Germinal center (tissue), 1 donor: ENCODE measurements at places on chromosomes 5 and 9.
A peak's percentile ranks its signal among the peaks of the same experiment; 100 is the strongest.

- DNase-seq: no peak
Observed at GRCh38 chr5:65651144-65651543, 26.3 kb downstream of the SHLD3 start.

GRCh38 chr9:7777771-7778170, 21.8 kb downstream of the DMAC1 start:
- no peak for DNase-seq

DNA sequence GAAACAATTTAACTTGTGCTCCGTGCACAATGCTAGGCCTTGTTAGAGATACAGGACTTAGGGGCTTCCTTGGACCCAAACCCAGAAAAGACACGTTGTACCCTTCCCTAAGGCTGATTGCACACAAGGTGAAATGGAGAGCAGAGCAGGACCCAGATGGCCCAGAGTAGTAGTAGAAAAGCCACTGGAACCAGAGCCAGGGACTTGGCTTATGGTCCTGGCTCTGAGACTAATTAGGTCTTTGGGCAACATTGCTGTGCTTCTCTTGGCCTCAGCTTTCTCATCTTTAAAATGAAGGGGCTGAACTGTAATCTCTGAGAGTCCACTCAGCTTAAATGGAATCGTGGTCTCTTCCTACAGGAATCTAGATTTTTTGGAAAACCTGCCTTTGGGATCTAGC, 42.3 kb downstream of the EBF1 start:
- DNase-seq: no peak

GRCh38 chr5:179217956-179218942, 127.0 kb downstream of the ADAMTS2 start:
- no peak for DNase-seq

GRCh38 chr9:18333157-18333556, 140.8 kb upstream of the ADAMTSL1 start:
- DNase-seq: no peak

DNA sequence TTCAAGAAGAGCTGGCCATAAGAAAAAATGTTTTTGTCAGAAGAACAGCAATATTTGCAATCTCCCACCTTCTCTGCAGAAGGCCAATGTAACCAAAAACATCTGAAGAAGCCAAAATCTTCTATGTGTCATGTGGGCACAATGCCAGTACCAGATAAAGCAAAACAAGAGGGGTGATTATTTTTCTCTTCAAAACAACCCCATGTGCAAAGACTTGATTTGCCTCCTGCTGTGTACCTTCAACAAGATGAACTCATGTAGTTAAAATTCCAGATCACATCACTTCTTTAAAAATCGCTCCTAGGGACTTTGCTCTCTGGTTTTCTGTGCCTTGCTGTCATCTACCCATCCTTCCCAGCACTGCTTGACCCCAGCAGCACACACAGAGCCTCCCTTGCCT, 134.0 kb upstream of the MAP3K1 start:
- no peak for DNase-seq

GRCh38 chr5:179805070-179805528, 1.6 kb downstream of the MGAT4B start:
- no peak for DNase-seq

DNA sequence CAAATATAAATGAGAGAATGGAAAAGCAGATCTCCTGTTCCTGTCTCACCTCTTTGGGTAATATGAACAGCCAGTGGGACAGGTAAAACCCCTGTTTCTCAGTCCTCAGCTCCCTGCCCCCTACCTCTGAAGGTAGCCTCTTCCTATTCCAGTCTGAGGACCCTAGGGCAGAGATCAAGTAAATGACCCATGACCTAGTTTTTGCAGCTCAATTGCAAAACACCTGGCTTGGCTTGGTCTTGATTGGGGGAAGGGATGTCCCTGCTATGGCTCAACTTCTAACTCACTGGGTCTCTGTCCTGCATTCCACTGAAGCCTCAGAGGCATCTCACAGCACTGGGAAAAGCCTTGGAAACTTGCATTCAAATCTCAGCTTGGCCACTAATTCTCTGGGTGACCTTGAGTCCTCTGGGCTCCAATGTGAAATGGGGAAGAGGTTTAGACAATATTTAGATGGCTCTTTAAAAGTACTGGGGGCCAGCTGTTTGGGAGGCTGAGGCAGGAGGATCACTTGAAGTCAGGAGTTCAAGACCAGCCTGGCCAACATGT, 1.6 kb upstream of the GALT start:
- DNase-seq: no peak

GRCh38 chr9:136975644-136976043, 1.7 kb upstream of the PTGDS start:
- DNase-seq: no peak

GRCh38 chr5:111083323-111083722, 8.8 kb upstream of the WDR36 start:
- DNase-seq: no peak

DNA sequence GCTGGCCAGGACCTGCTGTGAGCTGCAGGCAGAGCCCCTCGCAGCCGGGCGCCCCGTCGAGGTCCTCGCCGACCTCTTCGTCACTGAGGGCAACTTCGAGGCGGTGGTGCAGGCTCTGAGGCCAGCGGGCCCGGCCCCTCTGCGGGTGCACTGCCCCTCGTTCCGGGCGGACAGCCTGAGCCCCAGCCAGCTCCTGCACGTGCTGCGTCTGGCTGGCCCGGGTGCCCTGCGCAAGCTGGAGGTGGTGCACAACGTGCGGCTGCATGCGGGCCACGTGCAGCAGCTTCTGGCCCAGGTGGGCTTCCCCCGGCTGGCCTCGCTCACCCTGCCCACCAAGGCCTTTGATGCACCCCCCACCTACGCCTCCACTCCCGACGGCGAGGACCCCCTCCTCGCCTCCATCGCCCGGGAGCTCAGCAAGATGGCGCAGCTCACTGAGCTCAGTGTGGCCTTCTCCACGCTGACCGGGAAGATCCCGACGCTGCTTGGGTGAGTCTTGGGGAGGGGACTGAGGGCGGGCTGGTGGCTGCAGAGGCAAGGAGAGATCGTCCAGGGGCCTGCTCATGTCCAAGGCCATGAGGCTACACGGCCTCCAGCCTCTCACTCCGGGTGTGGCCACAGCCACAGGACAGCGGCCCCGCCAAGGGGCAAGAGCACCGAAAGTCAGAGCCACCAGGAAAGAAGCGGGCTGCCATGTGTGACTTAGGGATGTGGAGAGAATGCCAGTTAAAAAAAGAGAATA, 825 bp downstream of the LRRC14B start:
- DNase-seq: no peak

DNA sequence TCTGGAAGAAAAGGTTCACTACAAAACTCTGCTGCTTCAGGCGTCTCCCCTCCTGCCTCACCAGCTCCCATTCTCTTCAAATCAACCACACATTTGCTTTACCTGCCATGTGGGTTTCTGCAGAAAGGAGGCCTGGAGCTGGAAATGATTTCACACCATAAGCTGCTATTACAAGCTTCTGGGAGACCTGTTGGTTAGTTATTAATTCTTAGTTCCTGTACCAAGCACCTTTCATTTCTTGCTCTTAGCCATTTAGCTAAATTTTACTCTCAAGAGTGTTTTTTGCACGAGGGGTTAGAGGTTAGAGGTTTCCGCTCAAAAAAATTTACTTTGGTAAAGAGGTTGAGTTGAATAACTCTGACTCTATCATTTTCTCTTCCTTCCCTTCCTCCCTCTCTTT, 70.3 kb downstream of the MAP1B start:
- DNase-seq: no peak

- DNase-seq: no peak
Observed at GRCh38 chr5:172437445-172438318, 16.6 kb downstream of the SH3PXD2B start.

GRCh38 chr9:93903886-93904648, 51.1 kb downstream of the BARX1 start:
- DNase-seq: no peak

DNA sequence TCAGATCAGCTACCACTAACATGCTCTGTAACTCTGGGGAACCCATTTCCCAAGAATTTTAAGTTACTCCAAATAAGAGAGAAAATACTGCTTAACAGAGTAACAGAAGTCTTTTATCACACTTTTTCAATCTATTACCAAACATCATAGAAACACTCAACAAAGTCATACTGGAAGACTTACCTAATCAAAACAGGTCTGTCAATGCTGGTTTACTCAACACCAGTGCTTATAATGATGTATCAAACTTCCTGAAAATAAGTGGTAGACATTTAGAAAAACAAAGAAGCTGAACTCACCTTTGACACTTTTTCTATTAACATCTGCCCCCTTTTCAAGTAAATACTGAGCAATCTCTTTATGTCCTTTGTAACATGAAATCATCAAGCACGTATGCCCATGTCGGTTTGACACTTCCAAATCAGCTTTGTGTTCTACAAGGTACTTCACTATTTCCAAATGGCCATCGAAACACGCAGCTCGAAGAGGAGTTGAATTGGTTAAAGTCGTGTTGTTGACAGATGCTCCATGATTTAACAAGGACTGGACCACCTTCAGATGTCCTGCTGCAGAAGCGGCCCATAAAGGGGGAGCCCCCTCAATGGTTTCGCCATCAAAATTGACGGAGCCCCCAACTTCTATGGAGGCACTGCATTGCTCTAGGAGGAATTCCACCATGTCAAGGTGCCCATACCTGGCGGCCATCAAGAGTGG, 1.8 kb downstream of the FEM1C start:
- DNase-seq: no peak

DNA sequence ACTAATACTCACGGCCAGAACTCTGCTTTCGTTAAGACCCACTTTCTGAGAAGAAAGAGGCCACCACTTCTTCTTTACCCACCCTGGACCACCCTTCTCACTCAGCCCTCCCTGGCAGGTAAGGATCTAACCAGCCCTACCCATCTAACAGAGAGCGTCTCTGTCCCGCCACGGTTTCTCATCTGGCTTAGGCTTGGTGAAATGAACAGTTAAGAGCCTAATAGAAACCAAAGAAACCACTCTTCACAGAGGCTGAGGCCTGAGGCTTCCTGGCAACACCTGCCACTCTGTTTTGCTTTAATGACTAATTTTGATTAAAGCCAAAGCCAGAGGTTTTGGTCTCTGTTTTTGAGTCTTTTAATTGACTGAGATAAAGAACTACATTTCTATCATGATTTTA, 354.1 kb upstream of the SLC30A5 start:
- DNase-seq: no peak

- no peak for DNase-seq
Observed at GRCh38 chr9:98396656-98397055, 141.2 kb upstream of the TBC1D2 start.

GRCh38 chr9:2824564-2824963, 19.3 kb downstream of the PUM3 start:
- DNase-seq: no peak

DNA sequence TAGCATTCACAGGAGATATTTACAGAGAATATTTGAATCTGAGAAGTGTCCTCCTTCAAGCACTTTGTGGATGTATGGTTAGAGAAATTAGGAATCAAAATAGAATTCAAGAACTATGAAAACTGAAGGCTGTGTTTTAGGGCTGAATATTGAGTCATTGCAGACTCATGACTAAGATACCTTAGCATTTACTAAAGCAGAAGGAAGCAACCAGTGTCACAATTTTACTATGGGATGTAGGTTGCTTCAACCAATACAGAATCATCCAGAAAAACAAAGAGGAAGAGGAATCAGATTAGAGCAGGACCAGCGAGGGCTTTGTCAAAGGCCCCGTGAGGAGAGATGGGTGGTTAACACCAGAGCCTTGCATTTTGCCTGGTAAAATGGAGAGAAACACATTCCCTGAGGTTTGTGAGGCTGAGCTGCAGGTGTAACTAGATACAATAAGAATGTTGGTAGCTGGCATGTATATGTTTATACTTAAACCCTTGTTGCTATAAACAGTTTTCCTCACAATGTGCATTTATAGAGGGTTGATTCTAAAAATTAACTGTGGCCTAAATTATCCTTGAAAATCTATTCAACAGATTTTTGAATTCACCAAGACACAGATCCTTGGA, 518.1 kb downstream of the AGTPBP1 start:
- no peak for DNase-seq

- no peak for DNase-seq
Observed at GRCh38 chr5:161562446-161562845, 15.9 kb upstream of the GABRB2 start.

GRCh38 chr9:128396970-128397613, 23.6 kb upstream of the CERCAM start:
- no peak for DNase-seq

- DNase-seq: no peak
Observed at GRCh38 chr9:75891277-75891741, 836 bp downstream of the PCSK5 start.

DNA sequence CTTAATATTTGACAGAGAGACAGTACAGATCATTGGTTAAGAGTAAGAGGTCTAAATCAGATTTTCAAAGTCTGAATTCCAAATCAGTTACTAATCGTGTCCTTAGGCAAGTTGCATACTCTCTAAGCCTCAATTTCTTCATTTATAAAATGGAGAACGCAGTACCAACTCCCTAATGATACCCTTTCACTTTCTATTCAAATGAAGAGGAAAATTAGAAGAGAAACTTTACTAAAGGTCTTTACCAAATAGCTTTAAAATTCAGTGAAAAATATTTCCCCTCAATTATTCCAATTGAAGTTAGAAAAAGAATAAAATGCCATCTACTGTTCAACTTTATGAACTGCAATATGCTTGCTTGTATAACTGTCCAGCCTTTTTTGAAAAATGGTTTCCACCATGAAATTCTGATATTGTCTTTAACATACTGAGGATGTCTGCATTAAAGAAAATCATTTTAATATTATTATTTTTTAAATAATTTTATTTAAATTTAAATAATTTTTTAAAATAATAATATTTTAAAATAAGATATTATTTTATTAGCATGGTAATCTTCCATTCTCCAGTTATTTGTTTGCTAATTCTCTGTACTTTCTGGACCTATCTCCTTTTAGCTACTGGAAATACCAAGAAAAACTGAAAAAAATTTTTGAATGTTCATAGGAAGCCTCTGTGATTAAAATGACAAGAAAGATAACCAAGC, 36.0 kb downstream of the POC5 start:
- DNase-seq: peak; percentile 21

DNA sequence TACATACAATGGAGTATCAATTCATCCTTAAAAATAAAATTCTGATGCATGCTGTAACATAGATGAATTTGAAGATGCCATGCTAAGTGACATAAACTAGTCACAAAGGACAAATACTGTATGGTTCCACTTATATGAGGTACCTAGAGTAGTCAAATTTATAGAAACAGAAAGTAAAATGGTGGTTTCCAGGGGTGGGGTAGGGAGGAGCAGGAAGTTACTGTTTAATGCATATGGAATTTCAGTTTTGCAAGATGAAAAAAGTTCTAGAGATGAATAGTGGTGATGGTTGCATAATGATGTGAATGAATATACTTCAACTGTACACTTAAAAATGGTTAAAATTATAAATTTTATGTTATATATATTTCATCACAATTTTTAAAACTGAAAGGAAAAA, 57.3 kb upstream of the FNIP1 start:
- no peak for DNase-seq

GRCh38 chr9:96884443-96884842, 30.1 kb upstream of the ZNF782 start:
- DNase-seq: no peak

GRCh38 chr9:88258024-88258423, 119.7 kb upstream of the SPATA31C2 start:
- no peak for DNase-seq
